ENCODE measurements at places on chromosomes 11 and 22.
A peak's percentile ranks its signal among the peaks of the same experiment; 100 is the strongest.

- DNase-seq, result peak; percentile 92
These were observed 65.9 kb downstream of the PRR5L start for GRCh38 chr11:36361901-36362391.

GRCh38 chr11:486189-486588 lies 20.9 kb downstream of the RNH1 start:
- no peak for DNase-seq

DNA sequence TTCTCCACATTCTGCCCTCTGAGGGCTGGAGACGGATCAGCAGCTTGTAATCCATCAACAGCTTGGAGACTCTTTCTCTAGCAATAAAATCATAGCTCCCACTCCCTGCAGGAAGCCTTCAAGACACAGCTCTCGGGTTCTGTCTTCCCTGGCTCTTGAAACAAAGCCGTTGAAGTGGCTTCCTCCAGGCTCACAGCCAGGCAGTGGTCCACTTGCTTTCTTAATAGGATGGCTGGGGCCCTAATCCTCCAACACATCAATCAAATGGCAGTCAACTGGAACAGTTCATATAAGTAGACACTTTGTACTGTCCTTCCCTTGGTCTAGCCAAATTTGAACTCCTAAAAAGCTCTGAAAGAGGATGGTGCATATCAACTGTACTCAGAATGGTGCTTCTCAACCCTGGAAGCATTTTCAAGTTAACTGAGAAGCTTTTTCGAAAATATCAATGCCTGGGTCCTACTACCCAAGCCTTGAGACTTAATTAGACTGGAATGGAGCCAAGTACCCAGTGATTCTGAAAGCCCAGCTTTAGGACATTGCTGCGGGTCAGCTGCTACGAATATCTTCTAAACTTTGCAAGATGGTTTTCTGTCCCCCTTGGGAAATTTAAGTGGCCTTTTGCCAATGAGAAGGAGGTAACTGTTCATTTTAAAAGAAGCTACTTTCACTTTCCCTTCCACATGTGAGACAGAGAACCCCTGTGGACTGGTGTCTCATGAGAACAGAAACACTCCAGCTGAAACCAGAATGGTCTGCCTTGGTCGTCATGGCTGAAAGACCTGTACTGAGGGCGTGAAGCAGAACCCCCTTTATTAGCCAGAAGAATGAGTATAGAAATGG lies 74.7 kb downstream of the SC5D start:
- DNase-seq, result no peak

- DNase-seq, result no peak
These were observed 26.7 kb downstream of the ALKBH3 start for GRCh38 chr11:43907028-43907975.

- no peak for DNase-seq
These were observed 17.8 kb upstream of the NEAT1 start for GRCh38 chr11:65404638-65405339.

- no peak for DNase-seq
These were observed 318.3 kb downstream of the MN1 start for GRCh38 chr22:27483095-27483785.

- DNase-seq, result no peak
These were observed 60.2 kb downstream of the CSNK2A3 start for GRCh38 chr11:11292839-11293238.

DNA sequence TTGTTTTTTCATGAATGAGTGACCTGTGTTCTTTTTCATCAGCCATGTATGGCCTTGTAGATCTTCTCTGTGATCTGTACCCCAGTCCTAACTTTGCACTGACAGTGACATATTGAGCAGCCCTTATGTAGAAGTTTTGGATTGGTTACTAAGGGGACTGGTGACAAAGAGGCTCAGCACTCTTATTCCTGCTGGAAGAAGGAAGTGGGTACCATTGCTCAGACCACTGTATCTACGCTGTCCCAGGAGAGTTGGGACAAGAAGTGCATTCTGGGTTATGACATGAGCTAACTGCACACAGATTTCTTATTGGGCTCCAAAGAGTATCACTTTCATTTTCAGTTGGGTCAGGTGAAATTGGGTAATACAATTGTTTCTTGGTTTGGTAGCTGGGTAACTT lies 107.8 kb upstream of the RASSF10 start:
- DNase-seq, result no peak

GRCh38 chr11:64156235-64157011 lies 9.5 kb downstream of the MACROD1 start:
- DNase-seq, result no peak

DNA sequence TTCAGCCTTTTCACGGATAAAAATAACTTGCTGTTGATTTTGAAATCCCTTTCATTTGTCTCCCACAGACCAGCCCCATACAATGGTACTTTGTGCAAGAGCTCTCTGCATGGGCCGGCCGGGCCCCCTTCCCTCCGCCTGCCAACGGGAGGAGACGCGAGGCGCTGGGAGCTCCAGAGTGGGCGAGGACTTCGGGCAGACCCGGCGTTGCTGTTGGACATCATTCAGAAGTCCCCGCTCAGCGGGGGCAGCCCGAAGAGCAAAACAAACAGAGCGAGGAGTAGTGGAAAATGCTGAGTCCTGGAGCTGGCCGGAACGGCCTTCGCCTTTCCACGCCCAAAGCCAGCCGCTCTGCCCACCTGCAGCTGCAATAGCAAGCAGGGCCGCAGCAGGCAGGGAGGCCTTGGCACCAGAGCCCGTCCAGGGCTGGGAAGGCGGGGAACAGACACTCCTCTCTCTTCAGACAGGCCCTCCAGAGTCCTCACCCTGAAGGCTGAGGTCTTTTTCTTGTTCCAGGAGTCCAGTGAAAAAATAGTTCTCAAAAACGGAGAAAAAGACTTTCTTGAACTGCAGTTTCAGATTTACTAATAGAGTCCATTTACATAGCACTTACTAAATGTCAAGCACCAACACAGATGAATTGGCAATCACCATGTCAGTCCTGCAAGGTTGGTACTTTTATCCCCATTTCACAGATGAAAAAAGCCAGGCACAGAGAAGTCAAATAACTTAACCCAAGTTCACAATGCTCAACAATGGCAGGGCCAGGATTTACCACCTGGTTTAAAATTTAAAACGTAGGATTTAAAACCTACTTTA lies 135.5 kb downstream of the ETS1 start:
- peak; percentile 52 for DNase-seq

- no peak for DNase-seq
These were observed 56.1 kb downstream of the MED15 start for GRCh38 chr22:20563466-20563906.

GRCh38 chr22:32044913-32045312 lies 1.9 kb downstream of the SLC5A1 start:
- DNase-seq, result no peak

- DNase-seq, result no peak
These were observed 7.0 kb downstream of the SERHL2 start for GRCh38 chr22:42560781-42561180.

- no peak for DNase-seq
These were observed 105.4 kb upstream of the PITPNB start for GRCh38 chr22:28024422-28024888.

GRCh38 chr22:42162728-42163489 lies 32.3 kb upstream of the CYP2D6 start:
- DNase-seq, result no peak

DNA sequence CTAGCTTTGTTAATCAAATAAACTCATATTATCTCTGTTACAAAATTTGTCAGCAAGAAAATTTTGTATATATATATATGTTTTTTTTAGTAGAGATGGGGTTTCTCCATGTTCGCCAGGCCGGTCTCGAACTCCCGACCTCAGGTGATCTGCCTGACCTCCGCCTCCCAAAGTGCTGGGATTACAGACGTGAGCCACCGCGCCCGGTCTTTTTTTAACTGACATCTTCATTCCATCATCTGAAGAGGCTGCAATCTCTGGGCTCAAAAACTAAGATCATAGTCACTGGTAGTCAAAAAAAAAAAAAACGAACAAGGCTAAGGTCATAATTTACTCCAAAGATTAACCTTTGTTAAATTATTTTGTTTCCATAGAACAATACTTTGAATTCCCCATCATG lies 5.3 kb upstream of the KLHDC7B start:
- DNase-seq, result no peak

DNA sequence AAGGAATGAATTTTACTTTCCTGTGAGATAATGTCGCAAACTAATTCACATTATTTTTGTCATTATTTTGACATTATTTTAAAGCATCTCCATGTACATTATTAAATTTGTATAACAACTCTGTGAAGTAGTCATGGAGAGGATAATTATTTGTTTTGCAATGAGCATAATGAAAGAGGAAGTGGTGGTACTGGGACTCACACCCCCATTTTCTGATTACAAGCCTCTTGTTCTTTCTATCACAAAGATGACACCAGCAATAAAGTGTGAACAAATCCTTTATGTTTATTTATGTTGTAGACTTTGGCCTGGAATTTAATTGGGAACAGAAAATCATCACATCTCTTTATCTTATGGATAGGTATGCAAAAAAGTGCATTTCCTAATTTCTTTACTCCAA lies 522.6 kb downstream of the TMEM135 start:
- DNase-seq, result no peak

- DNase-seq, result no peak
These were observed 10.0 kb downstream of the CARD10 start for GRCh38 chr22:37509059-37509860.

DNA sequence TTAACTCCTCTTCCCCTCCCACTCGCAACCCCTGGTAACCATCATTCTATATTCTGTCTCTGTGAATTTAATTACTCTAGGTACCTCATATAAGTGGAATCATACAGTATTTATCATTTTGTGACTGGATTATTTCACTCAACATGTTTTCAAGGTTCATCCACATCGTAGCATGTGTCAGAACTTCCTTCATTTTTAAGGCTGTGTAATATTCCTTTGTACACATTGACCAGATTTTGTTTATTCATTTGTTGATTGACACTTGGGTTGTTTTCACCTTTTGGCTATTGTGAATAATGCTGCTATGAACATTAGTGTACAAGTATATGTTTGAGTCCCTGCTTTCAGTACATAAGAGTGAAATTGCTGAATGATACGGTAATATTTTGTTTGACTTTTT lies 2.7 kb upstream of the GNB1L start:
- no peak for DNase-seq

GRCh38 chr11:96538104-96538503 lies 148.3 kb downstream of the JRKL start:
- no peak for DNase-seq

GRCh38 chr22:34781681-34782080 lies 284.3 kb upstream of the ISX start:
- DNase-seq, result no peak

Data from SJSA1 (cell line).